Uterus (tissue), 4 donors: ENCODE measurements at places on chromosomes 7 and 10.

GRCh38 chr10:129678186-129678585 lies 211.1 kb downstream of the MGMT start:
- DNase-seq = no peak

DNA sequence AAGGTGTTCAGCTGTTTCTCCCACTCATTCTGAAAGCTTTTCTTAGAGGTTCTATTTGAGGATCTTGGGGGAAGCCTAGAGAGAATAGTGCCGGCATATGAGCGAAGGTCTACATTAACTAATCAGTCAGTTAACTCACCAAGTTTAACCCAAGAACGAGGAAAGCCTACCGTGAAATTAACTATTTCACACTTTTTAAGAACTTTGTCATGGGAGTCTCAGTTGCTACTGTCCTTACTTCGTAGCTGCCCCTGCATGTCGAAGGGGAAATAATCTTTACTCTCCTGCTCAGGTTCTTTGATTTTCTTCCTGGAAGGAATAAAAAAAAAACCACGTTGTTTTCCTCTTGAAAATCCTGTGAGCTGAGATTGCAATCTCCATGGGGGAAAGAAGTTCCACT lies 115.1 kb downstream of the FRMD4A start:
- no peak for DNase-seq

- peak; percentile 46 for DNase-seq
Observed at GRCh38 chr10:21516242-21517131, 9.0 kb downstream of the SKIDA1 start.

- DNase-seq = no peak
Observed at GRCh38 chr7:34451923-34452322, 206.1 kb upstream of the NPSR1 start.

DNA sequence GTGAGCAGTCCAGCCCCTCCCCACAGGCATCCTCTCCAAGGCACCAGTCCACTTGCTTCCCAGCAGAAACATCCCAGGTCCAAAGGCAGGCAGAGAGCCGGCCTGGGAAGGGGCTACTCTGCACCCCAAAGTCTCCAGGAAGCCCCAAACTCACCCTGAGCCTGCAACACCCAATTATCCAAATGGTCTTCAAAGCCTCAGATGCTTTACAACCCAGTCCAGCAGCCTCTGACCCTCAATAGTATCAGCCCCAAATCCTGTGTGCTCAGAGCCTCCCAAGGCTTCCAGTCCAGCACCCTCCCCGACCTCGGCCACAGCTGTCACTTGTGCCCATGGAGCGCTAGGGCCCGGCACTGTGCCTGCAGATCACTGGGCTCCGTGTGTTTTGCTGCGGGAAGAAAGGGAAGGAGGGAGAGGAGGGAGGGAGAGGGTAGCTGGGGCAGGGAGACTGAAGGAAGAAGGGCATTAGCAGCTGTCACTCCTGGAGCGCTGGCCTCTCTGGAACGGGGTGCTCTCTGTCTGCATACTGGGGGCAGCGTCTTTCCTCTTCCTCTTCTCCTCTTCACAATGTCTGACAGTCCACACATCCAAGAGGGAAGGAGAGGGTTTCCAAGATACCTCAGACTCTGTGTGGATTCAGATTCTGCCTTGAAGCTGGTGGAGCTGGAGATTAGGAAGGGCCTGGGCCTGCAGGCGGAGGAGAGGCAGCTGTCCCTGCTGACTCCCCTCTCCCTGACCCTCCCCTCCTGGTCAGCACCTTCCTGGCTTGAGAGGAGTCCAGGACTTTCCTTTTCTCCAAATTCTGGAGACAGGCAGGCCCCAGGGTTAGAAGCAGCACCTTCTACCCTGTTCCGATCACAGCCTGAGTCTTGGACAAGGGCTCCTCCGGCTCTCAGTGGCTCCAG lies 13.2 kb downstream of the CALML5 start:
- no peak for DNase-seq

DNA sequence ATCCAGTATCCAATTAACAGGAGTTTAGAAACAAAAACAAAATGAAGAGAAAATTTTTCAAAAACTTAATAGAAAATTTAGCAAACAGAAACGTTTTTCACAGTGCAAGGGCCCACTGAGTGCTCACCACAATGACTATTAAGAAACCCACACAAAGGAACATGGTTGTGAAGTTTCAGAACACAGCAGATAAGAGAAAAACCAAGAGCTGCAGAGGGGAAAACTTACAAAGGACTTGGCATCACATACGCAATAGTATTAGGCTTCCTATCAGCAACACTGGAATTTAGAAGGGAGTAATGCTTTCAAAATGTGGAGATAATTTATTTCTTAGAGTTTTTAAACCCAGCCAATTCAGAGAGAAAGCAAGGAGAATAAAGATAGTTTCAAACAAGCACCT lies 1.7 kb upstream of the C7orf25 start:
- DNase-seq = no peak

- no peak for DNase-seq
Observed at GRCh38 chr7:108947526-108947925, 377.9 kb downstream of the DNAJB9 start.

DNA sequence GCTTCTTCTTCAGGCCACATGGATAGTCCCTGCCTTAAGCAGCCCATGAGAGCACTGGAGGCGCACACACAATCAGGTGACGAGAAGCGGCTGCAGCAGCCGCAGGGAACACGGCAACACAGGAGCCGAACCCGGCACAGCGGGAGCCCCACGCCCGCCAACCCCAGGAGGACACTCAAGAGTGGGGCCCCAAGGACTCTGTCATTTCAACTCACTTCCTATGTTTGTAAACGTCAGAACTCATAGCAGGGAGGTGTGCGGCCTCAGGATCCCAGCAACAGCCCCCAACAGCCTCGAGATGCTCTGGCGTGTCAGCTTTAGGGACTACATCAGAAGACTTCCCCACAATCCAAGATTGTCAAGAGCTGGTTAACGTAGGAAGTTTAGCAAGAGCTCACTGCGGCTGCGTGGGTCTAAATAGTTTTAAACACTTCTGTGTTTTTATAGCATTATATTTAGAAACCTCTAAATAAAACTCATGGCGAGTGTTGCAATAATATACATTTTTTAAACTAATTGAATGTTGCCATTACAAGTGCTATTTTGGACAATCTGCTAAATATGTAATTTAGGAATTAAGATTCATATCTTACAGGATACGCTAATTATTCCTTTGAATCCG lies 123.4 kb downstream of the MAD1L1 start:
- no peak for DNase-seq
